PC-9 (cell line): ENCODE measurements at places on chromosomes 5 and 9.

- no peak for DNase-seq
Measured at GRCh38 chr9:82057805-82058204, 69.2 kb downstream of the SPATA31D1 start.

DNA sequence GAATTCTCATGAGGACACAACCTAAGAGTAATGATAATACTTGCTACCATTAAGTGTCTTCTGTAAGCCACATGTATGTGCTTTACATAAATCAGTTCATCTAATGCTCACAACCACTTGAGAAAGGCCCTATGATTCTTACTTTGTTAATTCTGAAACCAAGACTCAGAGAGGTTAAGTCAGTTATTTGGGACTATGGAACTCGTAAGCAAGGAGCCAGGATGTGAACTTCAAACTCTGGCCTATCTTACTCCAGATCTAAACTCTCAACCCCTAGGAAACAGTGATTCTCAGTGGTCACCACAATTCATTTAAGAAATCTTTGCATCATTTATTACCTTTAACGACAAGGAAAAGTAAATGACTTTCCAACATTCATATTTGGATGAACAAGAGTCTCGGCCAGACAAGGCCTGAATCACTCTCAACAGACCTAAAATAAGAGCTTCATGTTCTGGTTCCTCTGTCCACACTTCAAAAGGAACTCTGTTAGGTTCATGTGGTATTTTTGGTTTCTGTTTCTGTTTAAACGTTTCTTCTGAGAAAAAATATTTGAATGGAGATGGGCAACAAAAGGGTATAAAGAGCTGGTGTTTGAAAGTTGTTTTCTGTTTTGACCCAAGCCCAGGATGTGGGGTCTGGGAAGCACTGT is 104.8 kb downstream of the LPAR1 start:
- no peak for DNase-seq

GRCh38 chr5:123610209-123610608 is 98.2 kb downstream of the CSNK1G3 start:
- no peak for DNase-seq

DNA sequence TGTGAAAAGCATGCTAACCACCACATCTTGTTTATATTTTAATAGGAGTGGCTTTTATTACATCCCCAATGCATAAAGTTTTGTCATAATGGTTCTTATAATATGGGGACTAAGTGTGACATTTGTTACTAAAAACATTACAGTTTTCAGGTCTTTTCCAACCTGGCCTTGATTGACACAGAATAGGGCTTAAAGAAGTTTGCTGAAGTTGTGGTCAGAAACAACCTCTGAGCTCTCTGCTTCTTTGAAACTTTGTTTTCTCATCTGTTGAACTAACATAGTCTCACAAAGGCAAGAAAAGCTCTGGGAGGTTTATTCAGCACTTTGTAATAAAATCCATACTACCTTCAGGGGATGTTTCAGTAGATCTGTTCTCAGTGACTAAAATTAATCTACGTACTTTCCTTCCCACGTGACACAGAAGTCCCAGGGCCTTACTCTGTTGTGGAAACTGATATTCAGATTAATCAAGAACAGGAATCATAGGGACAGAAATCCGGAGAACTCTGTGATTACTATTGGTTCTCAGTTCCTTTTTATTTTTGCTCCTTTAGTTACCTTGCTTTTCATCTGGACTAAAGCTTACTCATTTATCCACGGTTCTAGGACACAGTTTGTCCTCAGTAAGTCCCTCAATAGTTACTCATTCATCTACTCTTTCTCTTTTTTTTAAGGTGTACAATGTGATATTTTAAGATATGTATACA is 289.0 kb upstream of the EFNA5 start:
- DNase-seq = no peak

GRCh38 chr9:100718717-100719116 is 140.8 kb downstream of the CAVIN4 start:
- no peak for DNase-seq

GRCh38 chr5:149672701-149673476 is 57.2 kb upstream of the PPARGC1B start:
- no peak for DNase-seq
